GM13977 (cell line): ENCODE measurements at places on chromosomes 16 and 17.

GRCh38 chr17:34424814-34425491 lies 61.9 kb upstream of the CCL1 start:
- no peak for DNase-seq

- peak; percentile 77 for DNase-seq
Observed at GRCh38 chr17:43994272-43995149, 9.9 kb upstream of the NAGS start.

- DNase-seq: peak; percentile 66
Observed at GRCh38 chr17:7173687-7174602, 5.2 kb downstream of the ASGR1 start.

- DNase-seq: no peak
Observed at GRCh38 chr16:17358355-17358754, 112.4 kb downstream of the XYLT1 start.

DNA sequence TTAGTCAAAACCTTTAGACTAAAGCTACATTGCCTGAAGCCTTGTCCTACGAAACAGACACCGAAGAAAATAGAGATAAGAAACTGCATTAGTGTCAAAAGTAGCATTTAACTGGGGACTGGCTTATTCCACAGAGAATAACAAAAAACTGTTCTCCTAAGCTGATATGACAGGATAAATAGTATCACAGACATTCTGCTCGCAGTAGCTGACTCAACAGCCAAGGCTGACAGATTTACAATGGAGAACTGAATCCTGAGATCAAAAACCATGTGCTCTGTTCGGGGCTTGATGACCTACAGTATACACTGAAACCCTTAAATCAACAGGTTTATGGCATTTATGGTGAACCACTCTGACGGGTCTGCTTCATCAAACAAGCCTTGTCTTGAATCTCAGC lies 25.5 kb downstream of the ADAMTS18 start:
- DNase-seq: no peak

DNA sequence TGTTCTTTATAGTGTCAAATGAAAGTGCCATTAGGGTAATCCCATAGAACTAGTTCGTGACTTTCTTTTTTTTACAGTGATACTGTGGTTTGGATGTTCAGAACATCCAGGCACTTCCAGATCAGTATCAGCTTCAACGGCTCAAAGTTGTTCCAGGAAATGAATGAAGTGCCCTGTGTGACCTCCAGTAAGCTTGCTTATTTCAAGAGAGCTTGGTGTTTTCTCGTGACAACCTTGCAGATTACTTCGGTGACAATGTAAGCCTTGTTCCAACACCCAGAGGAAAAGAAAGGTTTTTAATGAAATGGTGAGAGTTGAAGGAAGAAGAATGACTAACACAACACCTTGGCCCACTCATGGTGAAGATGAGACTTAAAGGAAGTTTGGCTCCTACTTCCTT lies 16.0 kb upstream of the KCNJ16 start:
- no peak for DNase-seq

GRCh38 chr17:38403491-38403890 lies 24.8 kb upstream of the ARHGAP23 start:
- DNase-seq: no peak

GRCh38 chr17:73271072-73271471 lies 9.4 kb upstream of the CPSF4L start:
- peak; percentile 77 for DNase-seq

DNA sequence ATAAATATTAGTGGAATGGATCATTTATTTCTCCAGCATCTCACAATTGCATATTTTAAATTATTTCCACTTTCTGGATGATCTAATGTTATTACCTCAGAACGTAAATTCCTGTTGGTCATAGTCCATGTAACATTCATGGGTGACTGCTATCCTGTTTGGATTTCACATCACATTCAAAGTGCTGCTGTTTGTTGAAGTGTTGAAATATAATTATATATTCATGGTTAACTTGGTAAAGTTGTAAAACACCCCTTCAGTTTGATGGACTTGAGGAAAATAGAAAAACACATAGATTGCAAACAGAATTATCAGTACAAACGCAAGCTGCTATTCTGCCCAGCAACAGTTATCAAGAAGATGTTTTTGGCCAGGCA lies 59.6 kb downstream of the TANGO6 start:
- no peak for DNase-seq

DNA sequence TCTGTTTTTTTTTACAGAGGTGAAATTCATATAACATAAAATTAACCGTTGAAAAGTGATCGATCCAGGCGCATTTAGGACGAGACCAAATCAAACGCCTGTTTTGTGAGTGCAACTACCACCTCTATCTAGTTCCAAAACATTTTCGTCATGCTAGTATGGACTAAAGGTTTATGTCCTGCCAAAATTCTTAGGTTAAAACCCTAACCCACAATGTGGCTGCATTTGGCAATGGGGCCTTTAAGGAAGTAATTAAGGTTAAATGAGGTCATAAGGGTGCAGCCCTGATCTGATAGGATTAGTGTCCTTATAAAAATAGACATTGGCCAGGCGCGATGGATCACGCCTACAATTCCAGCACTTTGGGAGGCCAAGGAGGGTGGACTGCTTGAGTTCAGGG lies 32.8 kb upstream of the RCVRN start:
- no peak for DNase-seq

DNA sequence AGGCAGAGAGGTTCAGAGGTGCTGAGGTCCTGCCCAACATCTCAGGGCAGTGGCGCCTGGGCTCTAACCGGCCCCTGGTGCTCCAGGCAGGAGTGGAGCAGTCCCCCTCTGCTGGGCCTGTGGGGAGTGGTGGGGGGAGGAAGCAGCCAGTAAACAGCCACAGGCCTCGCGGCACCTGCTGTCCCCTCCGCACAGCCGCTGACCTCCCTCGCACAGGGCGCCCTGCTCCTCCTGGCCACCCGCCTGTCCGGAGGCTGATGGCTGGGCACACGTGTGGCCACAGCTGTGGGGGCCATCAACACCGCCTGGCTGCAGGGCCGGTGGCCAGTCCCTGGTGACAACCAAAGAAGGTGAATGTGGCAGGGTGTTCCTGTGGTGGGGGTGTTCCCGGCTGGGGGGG lies 36.8 kb upstream of the PABPN1L start:
- DNase-seq: no peak

- no peak for DNase-seq
Observed at GRCh38 chr16:28011971-28012445, 51.5 kb downstream of the GSG1L start.

- DNase-seq: no peak
Observed at GRCh38 chr17:45369421-45369820, 52.6 kb upstream of the MAP3K14 start.

DNA sequence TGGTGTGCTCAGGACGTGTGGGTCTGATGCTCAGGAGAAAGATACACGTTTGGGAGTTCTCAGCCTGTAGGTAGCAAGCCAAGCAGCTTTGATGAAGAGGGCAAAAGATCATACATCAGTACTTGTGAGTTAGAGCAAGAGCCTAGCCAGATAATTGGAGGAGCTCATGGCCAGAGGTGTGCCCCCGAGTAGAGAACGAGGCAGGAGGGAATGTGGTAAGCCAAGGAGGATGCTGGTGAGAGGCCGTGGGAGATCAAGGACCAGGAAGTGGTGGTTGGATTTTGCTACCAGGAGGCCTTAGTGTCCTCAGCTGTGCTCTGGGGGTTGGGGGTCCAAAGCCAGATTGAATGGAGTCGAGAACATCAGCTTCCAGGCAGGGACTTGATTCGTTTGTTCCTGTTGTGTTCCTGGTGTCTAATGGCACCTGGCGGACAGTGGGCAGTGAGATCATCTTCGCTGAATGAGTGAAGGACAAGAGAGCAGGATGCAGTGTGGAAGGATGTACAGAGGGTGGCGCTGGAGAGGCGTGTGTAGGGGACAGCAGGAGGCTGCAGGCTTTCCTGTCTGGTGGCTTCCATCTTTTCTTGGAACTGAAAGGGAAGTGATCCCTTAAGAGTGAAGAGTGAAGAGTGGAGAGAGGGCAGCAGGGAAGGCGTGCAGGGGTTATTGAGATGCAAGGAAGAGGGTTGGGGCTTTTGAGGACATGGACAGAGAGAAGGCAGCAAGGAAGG lies 11.6 kb downstream of the FBXL19 start:
- no peak for DNase-seq

DNA sequence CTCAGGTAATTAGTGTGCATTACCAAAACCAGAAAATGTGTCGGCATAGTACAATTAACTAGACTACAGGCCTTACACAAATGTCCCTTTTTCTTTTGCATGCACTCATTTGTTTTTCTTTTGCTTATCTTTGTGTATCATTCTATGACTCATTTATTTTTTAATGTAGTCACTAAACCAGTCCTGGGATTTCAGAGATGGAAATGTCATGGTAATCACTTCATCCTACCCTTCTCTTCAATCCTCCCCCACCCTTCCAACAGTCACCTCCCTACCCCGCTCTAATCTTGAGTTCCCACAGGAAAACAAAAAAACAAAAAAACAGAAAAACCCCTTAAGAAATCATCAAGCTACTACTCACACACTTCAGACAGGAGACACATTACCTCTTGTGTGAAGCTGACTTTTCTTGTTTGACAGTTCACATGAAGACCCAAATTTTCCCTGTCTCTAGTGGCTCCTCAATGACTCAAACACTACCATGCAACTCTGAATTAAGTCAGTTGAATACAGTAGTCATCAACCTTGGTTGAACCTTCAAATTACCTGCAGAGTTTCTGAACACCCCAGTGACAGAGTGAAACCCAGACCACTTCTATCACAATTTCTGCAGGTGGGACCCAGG lies 242.4 kb upstream of the SALL1 start:
- no peak for DNase-seq

GRCh38 chr17:48045316-48046001 lies 2.7 kb upstream of the NFE2L1 start:
- no peak for DNase-seq

DNA sequence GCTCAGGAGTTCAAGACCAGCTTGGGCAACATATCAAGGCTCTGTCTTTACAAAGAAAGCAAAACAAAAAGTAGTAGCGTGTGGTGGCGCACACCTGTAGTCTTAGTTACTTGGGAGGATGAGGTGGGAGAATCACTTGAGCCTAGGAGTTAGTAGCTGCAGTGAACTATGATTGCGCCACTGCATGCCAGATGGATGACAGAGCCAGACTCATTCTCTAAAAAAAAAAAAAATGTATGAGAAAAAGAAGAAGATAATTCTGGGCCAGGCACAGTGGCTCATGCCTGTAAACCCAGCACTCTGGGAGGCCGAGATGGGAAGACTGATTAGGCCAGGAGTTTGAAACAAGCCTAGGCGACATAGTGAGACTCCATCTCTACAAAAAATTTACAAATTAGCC lies 28.5 kb downstream of the STAT5B start:
- no peak for DNase-seq

GRCh38 chr17:77957235-77957856 lies 1.2 kb upstream of the TNRC6C start:
- no peak for DNase-seq

DNA sequence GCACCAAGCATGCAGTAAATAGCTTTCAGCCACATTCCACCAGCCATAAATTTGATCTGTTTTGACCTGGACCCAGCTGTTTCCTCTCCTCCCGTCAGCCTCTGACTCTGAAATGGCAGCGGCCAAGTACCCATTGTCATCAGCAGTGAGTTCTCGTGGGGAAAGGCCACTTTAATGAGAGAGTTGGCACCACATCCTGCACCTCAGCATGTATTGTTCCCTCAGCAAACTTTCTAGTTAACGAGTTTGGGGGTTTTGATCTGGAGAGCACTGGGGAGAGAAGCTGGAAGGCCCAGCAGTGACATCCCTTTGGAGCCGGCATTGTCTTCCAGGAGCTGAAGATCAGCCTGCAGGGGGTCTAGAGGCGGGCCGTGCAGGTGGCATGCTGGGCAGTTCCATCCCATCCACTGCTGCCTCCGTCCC lies 84.9 kb downstream of the RPA1 start:
- no peak for DNase-seq

DNA sequence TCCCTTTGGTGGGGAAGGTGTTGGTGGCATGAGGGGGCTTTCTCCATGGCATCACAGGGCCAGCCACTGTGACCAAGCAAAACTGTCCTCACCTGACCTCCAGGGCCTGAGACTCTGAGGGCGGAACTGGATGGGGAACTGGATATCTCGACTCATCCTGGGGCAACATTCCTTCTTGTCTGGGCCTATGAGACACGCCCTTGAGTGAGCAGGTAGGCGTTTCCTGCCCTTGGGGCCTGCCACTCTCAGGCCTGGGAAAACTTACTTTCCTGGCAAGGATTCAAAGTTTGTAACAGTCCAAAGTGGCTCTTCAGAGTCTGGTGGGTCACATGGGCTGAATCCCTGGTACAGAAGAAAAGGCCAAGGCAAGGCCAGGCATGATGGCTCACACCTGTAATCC lies 9.6 kb downstream of the MT1X start:
- no peak for DNase-seq

DNA sequence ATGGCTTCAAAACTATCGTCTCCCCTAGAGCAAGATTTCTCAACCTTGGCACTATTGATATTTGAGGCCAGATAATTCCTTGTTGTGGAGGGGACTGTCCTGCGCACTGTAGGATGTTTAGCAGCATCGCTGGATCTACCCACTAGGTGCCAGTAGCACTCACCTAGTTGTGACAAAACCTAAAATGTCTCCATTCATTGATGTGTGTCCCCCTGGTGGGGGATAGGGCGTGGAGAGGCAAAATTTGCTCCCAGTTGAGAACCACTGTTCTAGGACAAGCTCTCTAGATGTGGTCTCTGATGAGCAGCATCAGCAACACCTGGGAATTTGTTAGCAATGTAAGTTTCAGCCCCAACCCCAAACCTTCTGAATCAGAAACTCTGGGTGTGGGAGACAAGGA lies 259.0 kb downstream of the XYLT1 start:
- DNase-seq: peak; percentile 23

DNA sequence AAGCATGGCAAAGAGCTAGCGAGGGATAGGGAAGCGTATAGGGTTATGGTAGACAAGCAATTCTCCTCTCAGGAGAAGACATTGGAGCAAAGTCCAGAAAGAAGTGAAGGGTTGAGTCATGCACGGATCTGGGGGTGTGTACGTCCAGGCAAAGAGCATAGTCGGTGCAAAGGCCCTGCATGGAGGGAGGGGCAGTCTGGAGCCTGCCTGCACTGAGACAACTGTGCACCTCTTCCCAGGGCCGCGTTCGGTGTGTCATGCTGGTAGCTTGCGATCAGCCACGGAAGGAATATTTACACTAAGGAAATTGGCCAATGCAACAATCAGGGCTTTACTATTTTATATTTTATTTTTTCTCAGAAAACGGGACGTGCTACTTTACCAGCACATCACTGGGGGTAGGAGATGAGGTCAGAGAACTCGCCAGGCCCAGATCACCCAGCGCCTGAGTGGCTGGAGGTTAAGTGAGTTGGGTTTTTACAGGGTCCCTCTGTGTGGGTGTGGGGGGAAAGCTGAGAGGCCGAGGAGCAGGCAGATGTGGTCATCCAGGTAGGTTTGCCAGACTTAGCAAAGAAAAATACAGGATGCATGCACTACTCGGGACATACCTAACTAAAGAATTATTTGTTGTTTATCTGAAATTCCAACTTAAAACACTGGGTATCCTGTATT lies 6.7 kb upstream of the B9D1 start:
- no peak for DNase-seq

GRCh38 chr17:29368926-29369325 lies 21.2 kb upstream of the TAOK1 start:
- no peak for DNase-seq

DNA sequence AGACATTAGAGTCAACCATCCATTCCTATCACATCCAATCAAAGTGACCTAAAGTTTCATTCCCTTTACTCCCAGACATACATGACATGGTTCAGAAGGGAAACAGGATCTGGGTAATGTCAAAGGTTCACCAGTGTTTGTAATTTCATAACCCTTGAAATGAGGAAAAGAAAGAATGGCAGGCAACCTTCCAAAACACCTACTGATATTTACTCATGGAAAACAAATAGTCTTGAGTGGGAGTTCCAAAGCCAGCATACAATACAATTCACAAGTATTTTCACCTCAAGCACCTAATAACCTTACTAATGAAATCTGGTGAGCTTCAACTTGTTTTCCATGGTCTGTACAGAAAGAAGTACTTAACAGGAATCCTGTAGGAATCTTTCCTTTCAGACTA lies 72.5 kb upstream of the AXIN2 start:
- no peak for DNase-seq
